Stimulated activated CD4-positive, alpha-beta T cell treated with anti-CD3 and anti-CD28 coated beads, Interleukin-15, amount 100 ng/mL, for 24 hours (primary cell): ENCODE measurements at places on chromosomes 1 and 21.

GRCh38 chr1:61428146-61428545 is 296.8 kb downstream of the TM2D1 start:
- DNase-seq = no peak

DNA sequence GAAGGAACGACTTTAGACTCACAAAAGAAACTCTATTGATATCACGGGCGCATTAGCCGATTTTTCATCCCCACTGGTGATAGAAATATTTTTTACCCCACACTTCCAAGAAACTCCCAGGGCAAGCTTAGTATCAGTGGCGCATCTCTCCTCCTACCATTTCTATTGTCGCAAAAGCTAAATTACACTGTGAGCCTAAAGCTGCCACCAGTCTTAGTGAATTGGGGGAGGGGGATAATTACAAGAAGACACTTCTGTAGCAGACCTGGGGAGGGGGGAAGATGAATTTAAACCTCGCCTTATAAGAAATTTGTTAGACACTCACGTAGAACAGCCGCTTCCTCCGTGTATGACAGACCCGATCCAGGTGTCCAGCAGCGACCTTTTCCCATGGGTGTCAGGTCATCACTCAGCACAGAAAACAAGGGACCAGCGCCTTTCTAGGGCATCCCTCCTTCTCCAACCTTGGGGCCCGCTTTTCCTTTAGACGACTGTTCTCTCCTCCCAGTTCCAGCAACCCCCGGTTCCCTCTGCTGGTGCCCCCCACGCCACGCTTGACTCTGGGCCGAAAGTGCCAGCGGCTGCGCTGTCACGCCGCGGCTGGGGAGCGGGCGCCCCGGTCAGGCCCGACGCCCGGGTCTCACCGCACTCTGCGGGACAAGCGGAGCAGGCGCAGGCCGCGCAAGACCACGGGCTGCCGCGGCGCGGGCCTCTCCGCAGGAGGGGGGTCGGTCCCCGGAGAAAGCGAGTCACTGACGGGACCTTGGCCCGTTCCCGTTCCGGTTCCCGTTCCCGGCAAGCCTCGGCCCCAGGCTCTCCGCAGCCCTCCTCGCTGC is 821 bp downstream of the PHC2 start:
- DNase-seq = peak; percentile 24

GRCh38 chr1:209389975-209390374 is 193.5 kb upstream of the CAMK1G start:
- no peak for DNase-seq

DNA sequence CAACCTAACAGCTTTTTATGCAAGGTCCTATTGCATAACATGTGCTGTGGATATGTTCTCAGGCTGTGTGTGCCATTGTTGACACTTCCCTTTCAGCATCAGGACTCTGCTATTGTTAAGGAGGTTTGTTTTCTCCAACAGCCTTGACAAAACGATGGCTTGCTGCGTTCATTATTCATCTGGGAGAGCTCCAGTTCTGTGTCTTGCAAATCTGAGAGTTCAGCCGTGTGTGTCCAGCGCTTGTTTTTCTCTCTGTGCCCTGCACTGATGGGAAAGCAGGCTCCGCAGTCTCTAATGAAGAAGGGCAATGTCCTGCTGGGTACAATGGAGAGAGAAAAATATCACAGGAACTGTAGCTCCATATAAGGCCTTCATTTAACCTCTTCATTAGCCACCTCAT is 63.7 kb downstream of the CLDN17 start:
- DNase-seq = no peak

- no peak for DNase-seq
Observed at GRCh38 chr1:86478416-86479156, 9.9 kb downstream of the CLCA1 start.

GRCh38 chr1:53639996-53640700 is 98.8 kb downstream of the GLIS1 start:
- DNase-seq = no peak

DNA sequence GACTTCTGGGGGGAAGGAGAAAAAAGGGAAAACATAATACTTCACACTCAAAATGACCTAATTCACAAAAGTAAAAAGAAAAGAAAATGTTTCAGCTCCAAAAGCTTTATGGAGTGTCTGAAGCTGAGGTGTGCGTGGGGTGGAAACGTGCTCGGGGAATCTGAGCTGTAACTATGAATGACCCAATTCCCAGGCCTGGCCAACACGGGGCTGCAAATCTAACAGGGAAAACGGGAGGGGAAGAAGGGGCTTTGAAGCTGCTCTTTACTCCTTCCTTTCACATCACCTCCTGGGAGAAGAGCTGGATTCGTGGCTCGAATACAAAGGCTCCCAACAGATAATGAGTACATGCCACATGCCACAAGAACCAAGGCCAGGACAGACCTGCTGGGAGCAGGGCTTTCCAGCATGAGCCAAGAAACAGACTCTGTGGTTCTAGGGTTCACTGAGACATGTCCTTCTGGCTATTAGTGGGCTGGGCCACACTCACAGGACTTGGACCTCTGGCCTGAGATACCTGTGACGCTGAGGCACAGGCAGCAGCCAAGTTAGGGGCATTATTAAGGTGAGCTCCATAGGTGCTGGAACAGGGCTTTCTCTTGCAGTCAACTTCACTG is 51.5 kb downstream of the SLC66A1 start:
- no peak for DNase-seq

DNA sequence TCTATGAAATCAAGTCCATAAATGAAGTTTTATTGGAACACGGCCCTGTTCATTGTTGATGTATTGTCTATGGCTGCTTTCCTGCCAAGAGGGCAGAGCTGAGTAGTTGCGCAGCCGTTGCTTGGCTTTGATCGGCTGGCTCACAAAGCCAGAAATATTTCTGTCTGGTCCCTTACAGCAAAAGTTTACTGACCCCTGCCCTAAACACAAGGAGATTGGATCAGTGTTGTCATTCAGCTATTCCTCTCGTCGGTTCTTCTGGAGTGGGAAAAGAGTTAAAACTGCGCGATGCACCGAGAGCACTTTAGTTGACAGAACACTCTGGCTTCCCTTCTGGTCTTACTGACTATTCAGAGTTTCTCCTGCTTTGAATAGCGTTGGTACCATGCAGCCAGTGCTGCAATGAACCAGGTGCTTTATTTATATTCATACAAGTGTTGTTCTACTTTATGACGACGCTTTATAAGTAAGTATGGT is 868 bp downstream of the ZBTB40 start:
- DNase-seq = peak; percentile 7

- DNase-seq = no peak
Observed at GRCh38 chr1:238753252-238753651, 633.1 kb upstream of the CHRM3 start.
